ENCODE measurements at places on chromosomes 1 and 21.

DNA sequence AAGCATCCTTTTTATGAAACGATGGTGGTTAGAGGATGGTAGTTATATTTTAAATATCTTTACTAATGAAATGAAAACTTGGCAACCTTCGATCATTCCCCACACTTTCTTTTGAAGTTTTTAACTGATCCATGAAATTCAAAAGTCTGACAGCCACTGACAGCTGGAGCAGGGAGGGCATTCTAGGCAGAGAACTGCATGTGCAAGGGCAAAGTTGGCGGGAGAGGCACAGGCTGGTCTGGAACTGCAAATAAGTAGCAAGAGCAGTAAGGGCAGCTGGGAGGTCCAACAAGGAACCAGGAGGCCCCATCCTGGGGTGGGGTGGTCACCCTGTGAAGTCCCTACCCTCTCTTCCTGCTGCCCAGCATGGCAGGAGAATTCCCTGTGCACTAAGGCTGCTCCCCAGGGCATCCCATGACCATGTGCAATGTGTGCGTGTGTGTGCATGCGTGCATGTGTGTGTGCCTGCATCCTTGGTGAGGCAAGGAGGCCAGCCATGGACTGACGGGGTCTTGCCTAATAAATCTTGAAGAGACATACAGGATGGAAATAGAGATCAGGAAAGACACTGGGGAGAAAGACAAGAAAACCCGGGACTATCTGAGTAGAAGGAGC, 33.1 kb upstream of the FOXO6 start:
- no peak for DNase-seq

- DNase-seq, result no peak
Observed at GRCh38 chr1:111587509-111588174, 31.9 kb upstream of the RAP1A start.

- no peak for DNase-seq
Observed at GRCh38 chr1:51877434-51878307, 856 bp downstream of the NRDC start.

GRCh38 chr1:98048244-98048643, 127.4 kb upstream of the DPYD start:
- peak; percentile 56 for DNase-seq

DNA sequence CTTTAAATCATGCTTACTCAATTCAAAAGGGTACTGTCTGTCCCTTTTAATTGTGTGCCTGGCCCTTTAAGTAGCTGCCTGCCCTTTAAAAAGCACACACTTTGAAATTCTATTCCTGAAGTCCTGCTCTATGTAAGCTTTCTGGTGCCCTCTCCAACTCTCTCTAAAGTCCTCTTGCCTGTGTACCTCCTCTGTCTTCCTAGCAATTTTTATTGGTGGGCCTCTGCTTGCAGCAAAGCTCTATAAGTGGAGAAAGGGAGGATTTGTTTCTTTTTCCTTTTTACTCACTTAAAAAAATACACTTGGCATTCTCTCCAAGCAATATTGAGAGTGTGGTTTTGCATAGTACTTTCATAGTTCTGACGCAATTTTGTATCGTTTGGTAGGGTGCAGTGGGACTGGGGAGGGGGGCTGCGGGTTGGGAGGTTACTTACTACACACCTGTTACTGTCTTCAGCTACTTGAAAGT, 135.4 kb downstream of the LMO4 start:
- DNase-seq, result no peak

DNA sequence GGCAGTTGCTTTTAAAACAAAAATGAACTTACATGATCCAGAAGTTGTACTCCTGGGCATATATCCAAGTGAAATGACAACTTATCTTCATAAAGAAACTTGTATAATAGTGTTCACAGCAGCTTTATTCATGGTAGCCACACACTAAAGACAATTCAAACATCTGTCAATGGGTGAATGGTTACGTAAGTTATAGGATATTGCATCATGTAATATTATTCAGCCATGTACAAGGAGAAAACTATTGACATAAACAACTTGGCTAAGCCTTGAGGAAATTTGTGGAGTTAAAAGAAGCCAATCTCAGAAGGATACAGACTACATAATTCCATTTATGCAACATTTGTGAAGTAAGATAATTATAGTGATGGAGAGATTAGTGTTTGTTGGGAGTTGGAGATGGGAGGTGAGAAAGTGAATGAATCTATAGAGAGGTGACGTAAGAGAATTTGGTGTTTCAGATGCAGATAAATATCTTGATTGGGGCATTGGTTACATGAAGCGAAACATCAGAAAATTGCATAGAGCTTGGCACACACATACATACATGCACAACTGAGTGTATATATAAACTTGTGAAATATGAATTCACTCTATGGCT, 49.9 kb upstream of the GRIK1 start:
- DNase-seq, result no peak

- DNase-seq, result no peak
Observed at GRCh38 chr1:173005196-173005864, 45.4 kb downstream of the TNFSF18 start.

- no peak for DNase-seq
Observed at GRCh38 chr1:191575180-191575579, 583.1 kb upstream of the RGS18 start.

DNA sequence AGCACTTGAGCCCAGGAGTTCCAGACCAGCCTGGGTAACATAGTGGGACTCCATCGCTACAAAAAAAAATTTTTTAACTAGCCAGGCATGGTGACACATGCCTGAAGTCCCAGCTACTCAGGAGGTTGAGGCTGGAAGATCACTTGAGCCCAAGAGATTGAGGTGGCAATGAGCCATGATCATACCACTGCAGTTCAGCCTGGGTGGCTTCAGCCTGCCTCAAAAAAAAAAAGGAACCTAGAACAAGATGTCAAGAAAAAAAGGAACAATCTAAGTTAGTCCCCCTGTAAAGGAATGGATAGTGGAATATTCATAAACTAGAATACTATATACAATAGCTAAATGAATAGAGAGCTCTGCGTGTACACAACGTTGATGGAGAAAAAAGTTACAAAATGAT, 14.4 kb downstream of the NSL1 start:
- no peak for DNase-seq

GRCh38 chr21:30233228-30234020, 17.5 kb upstream of the CLDN8 start:
- no peak for DNase-seq

GRCh38 chr1:16138772-16139221, 17.1 kb downstream of the EPHA2 start:
- DNase-seq, result no peak

DNA sequence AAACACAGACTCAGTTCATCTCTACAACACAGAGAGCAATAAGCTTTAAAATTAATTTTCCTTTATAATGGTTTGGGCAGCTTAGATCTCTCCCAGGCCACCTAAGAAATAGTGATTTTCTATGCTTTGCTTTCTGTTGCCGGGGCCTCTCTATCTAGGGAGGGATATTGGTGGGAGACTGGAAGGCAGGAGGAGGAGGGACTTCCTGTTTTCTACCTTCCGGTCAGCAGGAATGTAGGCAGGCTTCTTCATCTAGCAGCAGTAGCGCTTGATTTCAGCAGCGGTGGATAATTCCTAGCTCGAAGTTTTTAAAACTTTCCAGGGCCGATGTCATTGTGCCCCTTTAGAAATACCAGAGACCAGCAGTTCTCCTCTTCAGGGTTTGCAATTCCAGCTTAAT, 5.1 kb upstream of the DESI2 start:
- no peak for DNase-seq

GRCh38 chr1:230730977-230731376, 16.2 kb upstream of the CAPN9 start:
- no peak for DNase-seq

GRCh38 chr1:40151457-40152079, 9.6 kb upstream of the RLF start:
- no peak for DNase-seq

- DNase-seq, result no peak
Observed at GRCh38 chr1:76224752-76225151, 150.2 kb downstream of the ST6GALNAC3 start.

- DNase-seq, result no peak
Observed at GRCh38 chr1:183600136-183600535, 9.9 kb upstream of the NCF2 start.

DNA sequence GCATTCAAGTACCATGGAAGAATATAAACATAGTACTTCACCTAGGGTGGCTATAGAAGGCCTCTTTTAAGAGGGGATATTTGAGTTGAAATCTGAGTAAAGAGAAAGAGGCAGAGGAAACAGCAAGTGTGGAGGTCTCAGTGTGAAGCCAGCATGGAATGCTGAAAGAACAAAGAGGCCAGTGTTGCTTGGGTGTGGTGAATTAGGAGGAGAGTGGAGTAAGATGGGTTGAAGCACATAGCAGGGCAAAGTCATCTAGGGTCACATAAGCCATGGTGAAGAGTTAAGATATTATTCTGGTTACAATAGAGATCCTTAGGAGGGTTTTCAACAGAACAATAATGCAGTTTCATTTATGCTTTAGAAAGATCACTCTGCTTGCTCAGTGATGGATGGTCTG, 37.5 kb downstream of the C1orf141 start:
- no peak for DNase-seq

- peak; percentile 82 for DNase-seq
Observed at GRCh38 chr1:1875932-1876331, 15.0 kb downstream of the GNB1 start.

GRCh38 chr1:7303554-7304317, 467.4 kb upstream of the VAMP3 start:
- no peak for DNase-seq

GRCh38 chr1:25870614-25871013, 4.9 kb downstream of the PAQR7 start:
- DNase-seq, result no peak

GRCh38 chr1:175287377-175287776, 94.8 kb upstream of the KIAA0040 start:
- no peak for DNase-seq

- no peak for DNase-seq
Observed at GRCh38 chr21:36386031-36386642, 945 bp downstream of the CHAF1B start.

DNA sequence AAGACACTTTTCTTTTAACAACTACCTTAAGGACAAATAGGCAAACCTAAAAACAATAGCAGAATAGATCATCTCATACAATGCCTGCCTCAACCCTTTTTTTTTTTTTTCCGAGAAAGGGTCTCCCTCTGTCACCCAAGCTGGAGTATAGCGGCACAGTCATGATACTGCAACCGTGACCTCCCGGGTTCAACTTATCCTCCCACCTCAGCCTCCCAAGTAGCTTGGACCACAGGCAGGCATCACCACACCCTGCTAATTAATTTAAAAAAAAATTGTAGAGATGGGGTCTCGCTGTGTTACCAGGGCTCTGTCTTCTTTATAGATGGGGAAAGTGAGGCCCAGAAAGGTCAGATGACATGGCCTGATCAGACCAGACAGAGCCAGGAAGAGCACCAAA, 7.9 kb downstream of the SH3BGRL3 start:
- DNase-seq, result no peak

DNA sequence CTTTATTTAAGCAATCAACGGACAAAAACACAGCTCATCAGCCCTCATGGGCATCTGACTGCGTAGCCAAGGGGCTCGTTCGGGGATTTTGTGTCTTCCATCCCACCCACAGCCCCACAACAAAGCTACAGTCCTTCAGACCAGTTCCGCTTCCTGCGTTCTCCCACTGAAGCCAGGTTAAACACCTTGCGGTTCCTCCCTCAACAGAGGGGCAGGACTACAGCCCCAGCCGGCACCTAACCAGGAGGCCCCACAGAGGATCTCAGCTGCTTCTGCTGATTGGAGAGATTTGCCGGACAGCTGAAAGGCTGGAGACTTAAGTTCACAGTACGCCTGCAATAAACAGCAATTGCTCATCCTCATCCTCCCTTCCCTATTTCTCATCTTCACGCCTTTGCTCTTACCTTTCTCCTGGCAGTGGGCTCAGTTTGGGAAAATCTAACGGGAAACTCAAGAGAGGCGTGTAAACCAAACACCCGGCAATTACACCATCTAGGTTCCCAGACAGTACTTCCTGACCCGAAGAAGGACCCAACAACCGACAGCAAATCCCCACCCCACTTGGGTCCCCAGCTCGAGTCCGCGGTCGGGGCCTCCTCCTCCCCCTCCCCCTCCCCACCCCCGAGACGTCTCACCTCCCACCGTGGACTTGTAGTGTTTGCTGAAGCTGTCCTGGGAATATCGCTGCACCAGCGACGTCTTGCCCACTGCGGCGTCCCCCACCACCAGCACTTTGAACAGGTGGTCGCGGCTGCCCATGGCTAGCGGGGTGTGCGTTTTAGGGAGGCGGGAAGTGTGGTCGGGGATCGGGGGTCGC, 876 bp downstream of the RAB29 start:
- DNase-seq, result peak; percentile 19

GRCh38 chr1:192453360-192453992, 122.1 kb upstream of the RGS1 start:
- no peak for DNase-seq

GRCh38 chr1:119702384-119702783, 9.3 kb upstream of the PHGDH start:
- no peak for DNase-seq

GRCh38 chr1:156486421-156487344, 13.9 kb downstream of the MEF2D start:
- DNase-seq, result no peak

DNA sequence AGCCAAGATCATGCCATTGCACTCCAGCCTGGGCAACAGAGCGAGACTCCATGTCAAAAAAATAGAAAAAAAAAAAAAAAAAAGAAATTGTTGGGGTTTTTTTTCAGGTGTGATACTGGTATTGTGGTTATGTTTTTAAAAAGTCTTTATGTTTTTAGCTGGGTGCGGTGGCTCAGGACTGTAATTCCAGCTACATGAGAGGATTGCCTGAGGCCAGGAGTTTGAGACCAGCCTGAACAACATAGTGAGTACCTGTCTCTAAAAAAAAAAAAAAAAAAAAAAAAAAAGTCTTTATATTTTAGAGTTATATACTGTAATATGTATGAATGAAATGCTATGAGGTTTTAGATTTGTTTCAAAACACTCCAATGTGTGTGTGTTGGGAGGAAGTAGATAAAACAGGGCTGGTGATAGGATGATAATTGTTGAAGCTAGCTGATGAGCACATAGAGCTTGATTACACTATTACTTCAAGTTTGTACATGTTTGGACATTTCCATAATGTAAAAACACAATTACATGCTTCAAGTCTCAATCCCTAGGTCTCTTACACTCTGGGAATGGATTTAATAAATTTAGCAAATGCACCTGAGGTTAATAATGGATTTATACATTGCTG, 30.2 kb upstream of the ATP5PO start:
- no peak for DNase-seq

DNA sequence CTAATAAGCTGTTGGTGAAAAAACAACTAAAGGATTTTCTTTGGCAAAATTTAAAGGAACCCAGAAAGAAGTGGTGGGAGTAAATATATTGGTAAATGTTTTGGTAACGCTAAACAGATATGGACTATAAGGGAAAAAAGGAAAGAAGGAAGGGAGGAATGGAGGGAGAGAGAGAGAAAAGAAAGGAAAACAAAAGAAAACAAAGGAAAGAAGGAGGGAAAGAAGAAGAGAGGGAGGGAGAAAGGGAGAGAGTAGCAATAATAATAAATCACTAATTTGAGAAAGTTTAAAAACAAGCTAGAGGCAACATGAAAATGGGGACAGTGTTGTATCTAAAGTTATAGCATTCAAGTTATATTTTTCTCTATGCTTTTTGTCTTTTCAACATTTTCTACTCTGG, 43.6 kb upstream of the RCOR3 start:
- no peak for DNase-seq

GRCh38 chr1:93525431-93525830, 77.5 kb downstream of the FNBP1L start:
- no peak for DNase-seq

GRCh38 chr21:41868062-41868710, 11.0 kb downstream of the PRDM15 start:
- DNase-seq, result no peak

GRCh38 chr21:16034446-16035190, 304.8 kb downstream of the USP25 start:
- DNase-seq, result no peak
